GM12891 (cell line): ENCODE measurements at places on chromosomes 11 and 22.

DNA sequence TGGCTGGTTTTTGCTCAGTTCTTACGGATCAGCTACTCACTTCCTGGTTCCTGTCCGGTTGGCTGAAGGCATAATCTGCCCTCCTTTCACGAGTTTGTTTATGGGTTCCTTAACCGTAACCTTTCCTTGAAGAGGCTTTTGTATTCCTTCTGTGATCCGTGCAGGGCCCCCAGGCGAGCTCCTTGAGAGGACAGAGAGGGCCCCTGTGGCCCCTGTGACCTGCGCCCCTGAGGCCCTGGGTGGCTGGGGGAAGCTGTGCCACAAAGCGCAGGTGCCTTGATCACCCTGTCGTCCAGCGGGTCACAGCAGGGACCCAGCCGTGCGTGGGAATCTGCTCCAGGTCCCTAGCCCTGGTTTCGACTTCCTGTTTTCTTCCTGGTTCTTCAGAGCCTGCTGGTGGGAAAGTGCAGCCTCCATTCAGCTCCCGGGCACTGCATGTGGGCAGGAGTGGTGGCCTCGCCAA, 27.8 kb upstream of the FADD start:
- no peak for DNase-seq

DNA sequence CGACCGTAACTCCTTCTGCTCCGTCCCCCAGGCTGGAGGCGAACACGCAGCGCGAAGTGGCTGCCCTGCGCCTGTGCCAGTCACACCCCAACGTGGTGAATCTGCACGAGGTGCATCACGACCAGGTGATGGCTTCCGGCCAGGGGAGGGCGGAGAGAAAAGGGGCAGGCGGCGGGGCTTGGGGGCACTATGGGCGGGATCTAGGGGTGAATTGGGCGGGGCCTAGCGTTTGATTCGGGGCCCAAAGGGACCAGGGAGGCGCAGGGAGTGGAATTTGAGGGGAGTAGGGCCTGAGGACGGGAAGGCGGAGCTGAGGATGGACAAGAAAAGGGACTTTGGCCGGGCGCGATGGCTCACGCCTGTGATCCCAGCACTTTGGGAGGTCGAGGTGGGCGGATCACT, 9.7 kb downstream of the RPS6KA4 start:
- no peak for DNase-seq

- no peak for DNase-seq
These were observed 7.8 kb upstream of the RBM4B start for GRCh38 chr11:66685276-66686099.

DNA sequence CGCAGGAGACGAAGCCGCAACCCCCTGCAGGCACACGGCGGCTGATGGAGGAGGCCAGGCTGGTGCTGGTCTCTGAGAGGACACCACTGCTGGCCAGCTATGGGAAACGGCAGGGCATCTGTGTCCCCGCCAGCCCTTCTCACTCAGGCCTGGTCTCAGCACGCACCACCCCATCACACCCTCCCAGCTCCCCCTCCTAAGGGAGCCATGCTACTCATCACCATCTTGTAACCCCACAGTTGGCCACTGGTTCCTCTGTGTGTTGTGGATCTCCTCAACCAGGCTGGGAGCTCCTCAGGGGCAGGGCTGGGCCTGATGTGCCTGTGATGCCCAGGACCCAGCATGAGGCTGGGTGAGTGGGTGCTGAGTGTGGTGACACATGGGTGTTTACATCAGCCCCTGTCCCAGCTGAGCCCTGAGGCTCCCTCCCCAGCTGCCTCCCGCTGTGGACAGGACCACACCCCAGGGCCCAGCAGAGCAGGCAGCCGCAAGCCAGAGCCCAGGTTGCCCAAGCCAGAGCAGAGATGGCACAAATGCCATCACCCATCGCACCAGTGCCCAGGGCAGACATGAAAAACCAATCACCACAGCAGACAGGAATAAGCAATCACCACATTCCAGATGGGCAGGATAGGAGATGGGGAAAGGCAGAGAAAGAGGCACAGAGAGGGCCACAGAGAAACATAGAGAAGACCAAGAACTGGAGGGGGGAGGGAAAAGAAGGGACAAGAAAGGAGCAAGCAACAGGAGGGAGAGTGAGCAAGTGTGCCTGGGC, 8.2 kb downstream of the ARVCF start:
- DNase-seq = no peak

DNA sequence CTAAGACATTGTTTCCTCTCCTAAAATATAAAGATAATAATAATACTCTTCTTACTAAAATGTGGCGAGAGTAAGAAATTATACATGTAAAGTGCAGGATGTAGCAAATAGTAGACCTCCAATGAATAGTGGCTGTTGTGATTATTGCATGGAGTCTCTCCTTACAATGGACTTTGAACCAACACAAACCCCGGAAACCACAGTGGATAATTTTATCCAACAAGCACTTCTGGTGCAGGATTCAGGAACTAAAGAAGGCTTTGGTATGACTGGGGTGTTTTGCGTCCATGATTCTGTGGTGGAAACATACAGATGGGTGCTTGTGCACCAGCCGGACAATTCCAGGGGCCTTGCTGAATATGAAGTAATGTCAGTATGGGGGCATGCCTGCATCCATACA, 146.4 kb upstream of the UBASH3B start:
- DNase-seq = no peak

- no peak for DNase-seq
These were observed 2.6 kb downstream of the ACER3 start for GRCh38 chr11:76863196-76863777.

GRCh38 chr22:50439314-50439870, 35.4 kb downstream of the SBF1 start:
- DNase-seq = no peak

- DNase-seq = no peak
These were observed 28.8 kb upstream of the ETS1 start for GRCh38 chr11:128616161-128616560.

GRCh38 chr11:28666632-28667031, 558.4 kb downstream of the METTL15 start:
- no peak for DNase-seq

DNA sequence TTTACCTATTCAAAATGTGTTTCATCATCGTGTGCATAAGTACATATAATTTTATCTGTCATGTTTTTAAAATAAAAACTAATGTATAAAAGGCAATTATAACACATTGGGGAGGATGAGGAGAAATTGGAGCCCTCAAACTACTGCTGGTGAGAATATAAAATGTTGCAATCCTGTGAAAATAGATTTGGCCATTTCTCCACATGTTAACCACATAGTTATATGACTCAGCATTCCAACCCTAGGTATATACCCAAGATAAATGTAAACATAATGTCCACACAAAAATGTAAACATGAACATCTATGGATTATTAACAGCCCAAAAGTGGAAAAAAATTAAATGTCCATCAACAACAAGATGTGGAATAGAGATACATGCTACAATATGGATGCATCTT, 928.0 kb upstream of the FAT3 start:
- no peak for DNase-seq

DNA sequence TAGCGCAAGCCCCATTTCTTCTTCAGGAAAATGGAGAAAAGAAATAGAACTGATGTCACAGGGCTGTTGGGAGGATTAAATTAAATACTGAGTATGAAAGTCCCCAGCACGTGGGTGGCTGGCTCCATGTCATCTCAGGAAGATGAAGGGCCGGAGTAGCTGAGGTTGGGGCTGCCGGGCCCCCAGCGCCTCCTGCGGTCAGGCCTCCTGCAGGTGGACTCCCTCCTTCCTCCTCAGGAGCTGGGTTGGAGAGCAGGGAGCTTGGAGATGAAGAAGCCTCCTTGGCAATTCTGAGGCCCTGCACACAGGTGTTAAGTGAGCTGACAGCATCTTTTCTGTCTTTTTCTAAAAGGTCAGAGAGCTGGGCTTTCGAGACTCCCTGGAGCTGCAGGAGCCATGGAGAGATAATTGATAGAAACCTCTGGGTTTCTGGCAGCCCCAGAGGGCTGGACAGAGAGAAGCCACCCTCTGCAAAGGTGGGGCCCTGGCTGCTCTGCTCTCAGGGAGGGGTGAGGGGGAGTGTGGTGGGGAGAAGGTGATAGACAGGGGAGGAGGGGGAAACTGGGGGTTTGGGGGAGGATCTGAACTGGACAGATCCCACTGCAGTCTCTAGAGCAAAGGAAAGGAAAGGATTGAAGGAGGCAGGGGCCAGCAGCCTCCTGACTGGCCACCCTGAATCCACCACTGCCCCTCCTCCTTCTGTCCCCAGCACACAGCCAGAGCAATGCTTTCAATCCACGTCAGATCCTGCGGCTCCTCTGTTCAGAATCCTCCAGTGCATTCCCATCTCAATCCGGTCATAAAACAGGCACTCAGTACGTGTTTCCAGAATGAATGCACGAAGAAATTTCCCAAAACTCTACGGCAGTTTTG, 210.8 kb downstream of the CEP164 start:
- DNase-seq = no peak

GRCh38 chr11:60455531-60456042, at the start of gene MS4A1:
TSS of gene MS4A1 (plus strand) at chr11:60455847. CDS start at chr11:60462375, 6,528 bp downstream.
- peak; percentile 30 for DNase-seq

DNA sequence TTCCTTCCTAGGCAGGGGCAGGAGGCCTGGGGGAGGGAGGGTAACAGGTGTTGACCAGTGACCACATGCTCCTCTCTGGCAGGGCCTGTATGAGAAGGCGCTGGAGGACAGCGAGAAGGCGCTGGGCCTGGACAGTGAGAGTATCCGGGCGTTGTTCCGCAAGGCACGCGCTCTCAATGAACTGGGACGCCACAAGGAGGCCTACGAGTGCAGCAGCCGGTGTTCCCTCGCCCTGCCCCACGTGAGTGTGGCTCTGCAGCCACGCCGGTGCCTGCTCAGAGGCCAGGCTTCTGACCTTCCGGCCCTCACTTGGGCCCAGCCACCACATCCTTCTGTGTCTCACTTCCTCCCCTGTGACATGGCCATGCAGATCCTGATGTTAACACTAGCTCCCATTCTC, 25.8 kb downstream of the ZC3H7B start:
- DNase-seq = no peak

- no peak for DNase-seq
These were observed 5.1 kb upstream of the SYCE3 start for GRCh38 chr22:50567721-50568252.

DNA sequence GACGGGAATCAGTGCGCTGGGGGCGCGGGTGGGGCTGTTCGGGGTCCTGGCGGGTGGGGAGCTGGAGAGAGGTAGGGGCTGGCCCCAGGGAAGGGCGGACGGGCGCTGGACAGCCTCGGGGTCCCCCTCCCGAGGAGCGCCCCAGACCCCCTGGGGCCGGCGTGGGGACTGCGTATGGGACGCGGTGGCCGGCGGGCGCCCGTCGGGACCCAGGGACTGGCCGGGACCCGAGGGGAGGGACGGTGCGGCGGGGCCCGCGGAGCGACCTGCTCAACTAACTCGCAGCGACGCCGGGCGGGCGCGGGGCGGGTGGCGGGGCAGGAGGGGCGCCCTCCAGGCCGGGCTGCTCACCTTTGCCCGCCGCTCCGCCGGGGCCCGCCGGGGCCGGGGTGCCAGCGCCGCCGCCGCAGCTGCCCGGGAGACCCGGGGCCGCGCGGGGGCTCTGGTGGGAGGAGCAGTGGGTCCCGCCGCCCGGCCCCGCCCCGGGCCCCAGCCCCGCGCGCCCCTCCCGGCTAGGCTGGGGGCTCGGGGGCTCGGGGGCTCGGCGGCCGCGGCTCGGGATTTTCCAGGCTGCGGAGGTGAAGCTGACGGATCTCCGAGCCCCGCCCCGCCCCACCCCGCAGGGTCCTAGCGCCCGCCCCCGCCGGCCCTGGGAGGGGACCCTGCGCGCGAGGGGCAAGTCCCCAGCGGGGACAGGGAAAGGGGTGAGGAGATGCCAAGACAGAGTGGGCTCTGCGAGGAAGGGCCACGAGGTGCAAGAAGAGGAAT, 12.3 kb downstream of the STARD10 start:
- peak; percentile 80 for DNase-seq

GRCh38 chr22:20256027-20256426, 12.1 kb downstream of the RTN4R start:
- no peak for DNase-seq

GRCh38 chr11:13040969-13041561, 31.9 kb downstream of the RASSF10 start:
- no peak for DNase-seq

- DNase-seq = no peak
These were observed 695 bp downstream of the PEX26 start for GRCh38 chr22:18078329-18079041.

GRCh38 chr22:37627545-37627944, 11.9 kb upstream of the SH3BP1 start:
- no peak for DNase-seq

- no peak for DNase-seq
These were observed 102.7 kb upstream of the ANO3 start for GRCh38 chr11:26229257-26229656.

- no peak for DNase-seq
These were observed 55.4 kb upstream of the B3GNT6 start for GRCh38 chr11:76978818-76979217.

DNA sequence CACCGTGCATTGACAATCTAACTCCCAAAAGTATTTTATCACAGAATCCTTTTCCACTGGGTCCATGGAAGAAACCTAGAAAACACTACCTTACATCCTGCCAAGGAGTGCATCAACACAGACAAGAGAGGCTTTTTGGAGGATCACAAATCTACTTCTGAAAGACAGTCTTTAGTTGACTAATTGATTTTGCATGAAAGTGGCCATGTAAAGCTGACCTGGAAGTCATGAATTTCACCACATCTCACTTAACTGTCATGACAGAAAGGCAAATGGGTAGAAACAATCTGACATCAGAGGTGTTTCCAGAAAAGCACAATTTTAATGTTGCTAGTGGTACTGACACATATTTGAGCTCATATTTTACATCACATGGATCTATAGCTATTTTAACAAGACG, 101.6 kb downstream of the FAM76B start:
- DNase-seq = no peak

DNA sequence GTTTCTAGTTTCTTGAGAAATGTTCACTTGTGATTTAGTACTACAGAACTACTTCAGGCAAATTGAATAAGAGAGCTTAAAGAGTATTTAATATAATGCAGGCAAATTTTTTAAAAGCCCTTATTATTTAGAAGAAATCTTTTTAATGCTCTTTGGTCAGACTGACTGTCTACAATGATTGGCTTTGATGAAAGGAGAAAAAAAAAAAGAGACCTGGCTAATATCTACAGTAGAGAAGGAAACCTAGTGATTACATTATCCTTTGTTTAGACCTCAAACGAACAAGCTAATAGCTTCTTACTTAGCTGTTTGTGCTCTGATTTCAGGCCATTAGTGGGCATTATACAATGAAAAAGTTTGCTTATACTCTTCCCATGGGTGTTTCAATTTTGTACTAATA, 1043.1 kb downstream of the JRKL start:
- no peak for DNase-seq

GRCh38 chr11:12529041-12529440, 145.2 kb upstream of the TEAD1 start:
- no peak for DNase-seq

DNA sequence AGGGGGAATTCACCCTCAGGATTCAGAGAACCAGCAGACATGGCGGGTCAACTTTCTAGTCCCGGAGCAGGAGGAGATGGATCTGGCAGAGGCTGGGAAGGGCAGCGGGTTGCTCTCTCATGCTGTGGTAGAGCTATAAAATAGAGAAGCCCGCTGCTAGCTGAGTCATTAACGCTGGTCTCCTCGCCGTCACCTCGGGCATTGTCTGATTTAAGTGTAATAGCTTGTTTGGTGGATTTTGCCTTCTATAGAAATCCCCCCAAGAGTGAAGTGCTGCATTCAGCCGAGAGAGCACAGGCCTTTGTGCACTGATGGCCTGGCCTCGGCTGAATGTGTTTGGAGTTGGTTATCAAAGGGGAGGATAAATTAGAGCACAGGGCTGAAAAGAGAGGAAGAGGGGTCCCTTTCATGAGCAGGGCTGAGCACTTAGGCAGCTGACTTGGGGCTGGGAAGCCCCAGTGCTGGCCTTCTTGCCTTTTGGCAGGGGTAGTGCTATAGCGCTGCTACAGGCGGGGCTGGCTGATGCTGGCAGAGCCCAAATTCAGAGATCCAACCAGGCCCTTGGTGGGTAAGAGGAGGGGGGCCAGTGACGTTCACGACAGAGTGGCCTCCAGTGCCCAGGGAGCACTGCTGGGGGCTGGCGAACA, 161.1 kb upstream of the CADM1 start:
- DNase-seq = no peak
